GM23248 (cell line): ENCODE measurements at places on chromosomes 13 and 19. TPM values are rescaled to one million over a fixed set of nuclear protein-coding genes. Genes with fewer than 3 reads are reported as not detected.
A peak's percentile ranks its signal among the peaks of the same experiment; 100 is the strongest.

GRCh38 chr13:65085977-65086376, 2144.2 kb downstream of the PCDH9 start:
- DNase-seq: no peak

DNA sequence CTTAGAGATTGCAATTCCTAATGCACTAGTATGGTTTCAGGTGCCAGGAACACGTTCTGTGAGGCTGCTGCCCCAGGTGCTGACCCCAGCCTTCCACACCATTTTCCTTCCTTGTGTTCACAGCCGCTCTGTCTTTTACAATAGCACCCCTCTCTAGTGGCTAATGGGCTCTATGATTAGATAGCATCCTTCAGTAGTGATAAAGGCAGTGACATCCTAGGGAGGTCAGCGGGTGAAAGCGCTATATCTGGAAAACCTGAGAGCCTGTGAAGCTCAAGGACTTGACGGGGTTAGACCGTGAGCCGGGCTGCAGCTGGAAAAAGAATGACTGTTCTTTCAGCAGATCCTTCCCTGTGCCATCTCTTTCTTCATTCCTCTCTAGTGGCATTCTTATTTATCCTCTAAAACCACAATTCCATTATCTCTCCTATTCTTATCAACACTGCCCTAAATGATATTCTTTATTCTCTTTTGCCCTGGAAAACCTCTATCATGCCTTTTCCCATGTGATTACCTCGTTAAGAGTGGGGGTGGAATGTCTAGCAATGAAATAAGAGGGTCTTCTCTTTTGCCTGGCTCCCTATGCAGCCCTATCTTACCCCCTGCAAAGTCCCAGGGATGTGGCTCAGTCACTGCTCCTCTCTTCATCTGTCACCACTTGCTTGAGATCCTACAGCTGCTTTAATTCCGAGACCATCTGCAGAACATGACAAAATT, 21.8 kb downstream of the ALOX5AP start:
- DNase-seq: no peak

DNA sequence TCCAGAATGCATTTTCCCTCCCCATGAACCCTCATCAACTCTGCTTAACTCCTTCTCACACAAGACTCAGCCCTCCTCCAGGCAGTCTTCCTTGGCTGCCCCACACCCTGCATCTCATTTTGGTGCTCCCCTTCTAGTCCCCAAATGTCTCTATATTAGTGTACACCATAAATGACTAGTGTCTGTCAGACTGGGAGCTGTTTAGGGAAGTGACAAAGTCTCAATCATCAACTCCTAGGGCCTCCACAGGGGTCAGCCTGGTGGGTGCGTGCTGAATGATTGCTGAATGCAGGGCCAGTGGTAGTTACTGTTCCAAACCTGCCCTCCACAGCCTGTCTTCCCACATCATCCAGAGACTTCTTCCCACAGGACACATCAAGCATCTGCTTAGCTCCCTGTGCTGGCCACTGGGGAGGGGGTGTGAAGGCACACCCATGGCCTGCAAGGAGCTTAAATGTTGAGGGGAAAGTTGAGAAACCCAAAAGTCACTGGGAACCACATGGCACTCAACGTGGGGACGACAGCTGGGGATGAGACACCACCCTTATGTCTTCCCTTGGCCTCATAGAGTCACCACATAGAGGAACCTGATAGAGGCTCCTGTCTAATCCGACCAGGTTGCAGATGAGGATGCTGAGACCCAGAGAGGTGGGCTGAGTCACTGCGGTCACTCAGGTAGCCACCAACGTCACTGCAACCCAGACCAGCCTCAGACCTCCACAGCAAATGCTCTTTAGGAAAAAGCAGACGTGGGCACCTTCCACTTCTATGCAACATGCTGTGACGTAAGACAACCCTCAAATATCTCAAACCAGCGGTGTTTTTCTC, 79.3 kb upstream of the TM9SF2 start:
- DNase-seq: no peak

DNA sequence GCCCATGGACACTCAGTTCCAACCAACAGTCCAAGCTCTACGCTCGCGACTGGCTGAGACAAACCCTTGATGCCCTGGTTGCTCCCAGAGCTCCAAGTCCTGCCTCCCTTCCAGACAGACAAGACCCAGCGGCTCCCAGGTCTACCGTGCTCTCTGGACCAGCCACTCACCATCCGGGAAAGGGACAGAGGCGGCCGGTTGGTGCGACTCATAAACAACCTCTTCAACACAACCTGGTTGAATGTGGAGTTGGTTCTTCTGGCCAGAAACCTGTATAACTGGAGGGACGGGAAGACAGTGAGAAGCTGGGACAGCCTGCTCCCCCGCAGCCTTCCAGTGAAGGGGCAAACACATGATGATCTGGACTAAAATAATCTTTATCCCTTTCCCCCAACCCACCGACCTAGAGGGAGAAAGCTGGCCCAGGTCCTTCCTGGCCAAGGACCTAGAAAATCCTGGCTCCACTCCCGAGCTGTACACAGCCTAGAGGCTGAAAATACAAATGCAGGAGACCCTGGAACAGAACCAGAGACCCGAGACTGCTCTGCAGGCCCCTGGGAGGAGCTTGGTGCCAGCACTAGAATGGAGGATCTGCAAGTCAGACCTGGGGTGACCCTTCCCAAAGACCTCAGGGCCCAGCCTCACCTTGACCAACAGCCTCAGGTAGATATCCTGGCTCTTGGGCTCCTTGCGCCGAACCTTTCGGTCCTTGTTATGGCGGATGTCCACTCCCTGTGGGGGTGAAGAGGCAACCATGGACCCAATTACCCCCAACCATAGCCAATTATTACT, 1.6 kb downstream of the RPL18 start:
- DNase-seq: peak; percentile 58

DNA sequence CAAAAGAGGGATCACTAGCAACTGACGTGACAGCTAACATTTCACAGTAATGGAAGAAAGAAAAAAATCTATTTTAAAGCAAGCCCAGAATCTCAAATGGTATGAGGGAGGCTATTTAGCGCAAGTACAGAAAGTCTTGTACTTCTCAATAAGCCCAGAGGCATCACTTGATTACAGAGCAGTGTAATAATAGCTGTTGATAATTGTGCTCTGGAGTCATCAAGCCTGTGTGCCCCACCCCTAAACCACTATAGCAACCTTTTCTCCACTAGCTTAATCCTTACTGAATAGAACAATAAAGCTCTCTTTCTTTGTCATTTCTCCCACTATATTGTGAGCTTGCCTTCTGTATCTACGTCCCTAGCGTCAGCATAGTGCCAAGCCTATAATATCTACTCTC, 56.6 kb downstream of the FREM2 start:
- no peak for DNase-seq

- no peak for DNase-seq
Observed at GRCh38 chr13:94328381-94329041, 151.0 kb downstream of the DCT start.

DNA sequence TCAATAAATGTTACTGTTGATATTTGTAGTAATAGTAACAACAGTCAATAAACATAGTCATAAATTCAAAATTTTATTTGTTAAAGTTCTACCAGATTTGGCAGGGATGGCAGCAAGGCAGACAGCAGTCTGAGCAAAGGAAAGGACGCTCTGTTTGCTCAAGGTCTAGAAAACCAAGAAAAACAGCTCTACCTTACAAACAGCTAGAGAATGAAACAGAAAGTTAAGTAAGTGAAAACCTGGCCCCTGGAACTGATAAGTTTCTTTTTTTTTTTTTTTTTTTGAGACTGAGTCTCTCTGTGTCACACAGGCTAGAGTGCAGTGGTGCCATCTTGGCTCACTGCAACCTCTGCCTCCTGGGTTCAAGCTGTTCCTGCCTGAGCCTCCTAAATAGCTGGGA, 27.9 kb downstream of the ENOX1 start:
- no peak for DNase-seq

DNA sequence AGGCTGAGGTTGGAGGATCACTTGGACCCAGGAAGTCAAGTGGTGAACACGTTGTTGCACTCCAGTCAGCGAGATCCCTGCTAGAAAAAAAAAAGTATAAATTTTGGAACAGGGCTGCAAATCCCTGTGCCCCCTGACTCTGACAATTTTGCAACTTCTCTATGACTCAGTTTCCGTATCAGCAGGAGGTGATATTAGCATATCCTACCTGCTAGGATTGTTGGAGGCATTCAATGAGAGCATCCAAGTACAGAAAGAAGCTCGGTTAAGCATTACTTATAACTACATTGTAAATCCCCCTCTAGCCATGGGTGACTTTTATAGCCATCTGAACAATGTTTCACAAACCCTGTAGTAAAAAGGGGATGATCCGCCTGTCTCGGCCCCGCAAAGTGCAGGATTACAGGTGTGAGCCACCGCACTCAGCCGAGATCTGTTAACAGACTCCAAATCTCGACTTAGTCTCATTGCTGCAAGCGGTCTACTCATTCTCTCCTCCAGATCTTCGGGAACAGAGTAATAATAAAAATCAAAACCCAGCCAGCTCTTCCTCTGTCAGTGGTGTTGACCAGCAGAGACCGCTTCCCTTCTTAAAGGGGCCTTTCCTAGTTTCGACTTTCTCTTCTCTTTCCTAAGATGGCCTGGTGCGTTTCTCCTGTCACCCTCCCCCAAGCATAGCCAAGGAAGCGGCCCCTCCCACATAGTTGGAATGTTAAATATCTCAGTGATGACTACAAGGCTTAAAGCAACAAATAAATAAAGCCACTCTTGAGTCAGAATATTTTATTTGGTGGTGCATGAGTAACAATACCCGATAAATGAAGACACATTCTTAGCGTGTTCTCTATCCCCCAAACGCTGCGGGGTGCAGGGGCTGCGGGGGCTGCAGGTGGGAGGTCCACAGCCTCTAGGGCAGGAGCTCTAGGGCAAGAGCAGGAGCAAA, 10.3 kb upstream of the BICRA start:
- DNase-seq: peak; percentile 98

NLRP7 gene
- total RNA-seq: not detected in 2 replicates

PLPP2 gene
- total RNA-seq: 1.4 and 4.3 TPM in 2 replicates

FFAR3 gene
- total RNA-seq: not detected in 2 replicates

STOML3 gene
- total RNA-seq: not detected in 2 replicates

IGFL2 gene
- not detected in 2 replicates for total RNA-seq

TEX101 gene
- total RNA-seq: not detected in 2 replicates
